ENCODE measurements at places on chromosomes 1 and 21. TPM values are rescaled to one million over a fixed set of nuclear protein-coding genes. Genes with fewer than 3 reads are reported as not detected.

Gene LCE1E
- polyA plus RNA-seq: not detected

Gene OPRD1
- 0.08 TPM for polyA plus RNA-seq

Gene HNRNPCL2
- not detected for polyA plus RNA-seq

Gene CD34
- 9.4 TPM for polyA plus RNA-seq

Gene CHI3L2
- 16.9 TPM for polyA plus RNA-seq

Gene PSMB2
- 38.8 TPM for polyA plus RNA-seq

Gene LCE2B
- not detected for polyA plus RNA-seq
